Common myeloid progenitor, CD34-positive (primary cell): ENCODE measurements at places on chromosomes 4 and X.

DNA sequence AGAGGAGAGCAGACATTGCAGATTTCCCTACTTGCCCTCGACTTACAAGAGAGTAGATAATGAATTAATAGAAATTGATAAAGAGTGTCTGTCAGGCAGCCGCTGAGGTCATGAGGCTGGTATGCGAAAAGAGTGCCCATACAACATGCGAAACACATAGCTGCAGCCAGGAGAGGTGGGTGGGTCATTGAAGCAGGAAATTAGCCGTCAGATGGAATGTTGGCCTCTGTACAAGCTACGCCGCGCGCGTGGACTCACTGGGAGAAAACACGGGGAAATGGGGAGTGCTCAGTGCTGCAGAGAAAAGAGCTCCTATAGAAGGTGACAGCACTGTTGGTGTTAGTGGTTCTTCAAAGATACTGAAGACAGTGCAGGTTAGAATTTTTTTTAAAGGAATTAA is 125.1 kb downstream of the RAPGEF2 start:
- no peak for DNase-seq

DNA sequence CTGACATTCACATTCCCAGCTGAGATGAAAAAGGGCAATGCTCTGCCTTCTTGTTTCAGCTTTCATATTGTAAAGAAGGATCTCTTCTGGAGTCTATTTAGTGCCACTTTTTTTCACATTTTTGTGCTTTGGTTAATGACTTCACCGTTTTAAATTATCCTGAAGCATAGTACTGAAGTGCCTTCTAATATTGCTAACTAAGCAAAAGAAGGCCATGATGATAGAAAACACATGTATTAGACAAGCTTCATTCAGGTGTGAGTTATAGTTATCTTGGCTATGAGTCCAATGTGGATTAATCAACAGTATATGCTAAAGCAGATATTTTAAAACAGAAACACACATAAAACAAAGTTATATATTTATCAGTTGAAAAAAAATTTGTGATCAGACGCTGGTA is 40.4 kb downstream of the NXT2 start:
- DNase-seq = no peak

- peak; percentile 35 for DNase-seq
These were observed 192.0 kb upstream of the ETNPPL start for GRCh38 chr4:108954880-108955279.

- peak; percentile 41 for DNase-seq
These were observed 1.4 kb downstream of the MAMLD1 start for GRCh38 chrX:150364347-150365050.

GRCh38 chrX:30941898-30942297 is 52.8 kb upstream of the TAB3 start:
- DNase-seq = no peak

- no peak for DNase-seq
These were observed 84.8 kb upstream of the C1QTNF7 start for GRCh38 chr4:15343000-15343399.

DNA sequence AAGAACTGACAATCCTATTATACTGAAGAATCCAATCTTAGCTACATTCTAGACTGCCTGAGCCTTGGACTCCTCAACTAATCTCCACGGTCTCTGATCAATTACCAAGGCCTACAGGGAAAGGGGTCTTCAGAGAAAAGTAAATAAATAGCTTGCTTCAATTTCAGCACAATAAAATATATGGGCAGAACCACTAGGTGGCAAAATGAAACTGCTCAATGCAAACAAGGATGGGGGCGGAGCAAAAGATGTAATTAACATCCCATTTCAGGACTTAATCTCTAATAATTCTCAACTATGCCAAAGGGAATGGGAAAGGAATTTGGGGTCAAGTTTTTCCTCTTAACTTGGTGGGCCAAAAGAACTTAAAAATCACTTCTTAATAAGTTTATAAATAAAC is 78.4 kb upstream of the MAP3K15 start:
- peak; percentile 71 for DNase-seq

DNA sequence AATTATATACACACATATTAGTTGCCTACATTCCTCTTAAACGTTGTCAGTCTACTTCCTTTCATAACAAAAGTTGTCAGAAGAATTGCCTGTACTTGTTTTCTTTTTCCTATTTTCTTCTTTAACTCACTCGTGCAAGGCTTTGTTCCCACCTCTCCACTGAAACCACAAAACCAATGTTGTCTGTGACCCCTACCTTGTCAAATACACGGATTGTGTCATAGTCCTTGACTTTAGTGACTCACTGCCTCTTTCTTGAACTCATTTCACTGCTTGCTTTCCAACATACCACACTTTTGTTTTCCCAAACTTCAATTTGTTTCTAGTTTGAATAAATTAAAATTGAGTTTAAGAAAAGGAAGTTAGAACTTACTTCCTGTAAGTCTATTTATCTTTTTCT is 283.9 kb upstream of the AGA start:
- no peak for DNase-seq

- no peak for DNase-seq
These were observed 212.7 kb downstream of the SHOX start for GRCh38 chrX:843306-843705.

DNA sequence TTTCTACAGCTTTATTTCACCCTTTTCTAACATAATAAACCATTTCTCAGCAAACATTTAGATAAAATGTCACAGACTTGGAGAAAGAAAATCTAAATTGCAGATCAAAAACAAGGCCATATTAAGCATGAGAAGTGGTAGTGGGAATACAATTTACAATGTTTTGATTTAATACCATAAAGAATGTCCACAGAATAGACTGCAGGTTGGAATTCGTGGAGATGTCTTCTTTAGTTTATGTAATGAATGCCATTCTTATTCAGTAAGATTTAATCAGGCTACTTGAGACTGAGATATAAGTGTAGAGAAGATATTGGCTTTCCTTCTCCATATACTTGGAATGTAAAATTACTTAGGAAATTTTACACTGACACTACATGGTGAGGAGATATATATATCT is 91.9 kb upstream of the ZFP42 start:
- DNase-seq = no peak

DNA sequence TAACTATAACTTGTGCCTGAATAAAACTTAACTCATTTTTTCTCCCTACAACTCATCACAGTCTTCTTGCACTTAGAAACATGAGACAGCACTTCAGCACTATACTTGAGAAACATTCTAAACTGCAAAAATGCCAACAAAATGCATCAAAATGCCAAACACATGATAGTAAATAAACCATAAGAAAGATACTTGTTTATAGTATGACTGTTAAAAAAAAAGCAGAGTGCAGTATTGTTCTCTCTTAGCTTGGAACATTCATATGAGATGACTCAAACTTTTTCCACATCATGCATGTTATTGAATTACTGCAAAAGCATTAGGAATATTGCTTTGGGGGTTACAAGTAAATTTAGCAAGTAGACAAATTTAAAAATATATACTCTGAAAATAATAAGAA is 135.7 kb upstream of the ANXA10 start:
- DNase-seq = no peak

- DNase-seq = no peak
These were observed 1622.8 kb upstream of the IGFBP7 start for GRCh38 chr4:58732973-58733372.

GRCh38 chr4:78613522-78614321 is 62.2 kb downstream of the ANXA3 start:
- DNase-seq = no peak

DNA sequence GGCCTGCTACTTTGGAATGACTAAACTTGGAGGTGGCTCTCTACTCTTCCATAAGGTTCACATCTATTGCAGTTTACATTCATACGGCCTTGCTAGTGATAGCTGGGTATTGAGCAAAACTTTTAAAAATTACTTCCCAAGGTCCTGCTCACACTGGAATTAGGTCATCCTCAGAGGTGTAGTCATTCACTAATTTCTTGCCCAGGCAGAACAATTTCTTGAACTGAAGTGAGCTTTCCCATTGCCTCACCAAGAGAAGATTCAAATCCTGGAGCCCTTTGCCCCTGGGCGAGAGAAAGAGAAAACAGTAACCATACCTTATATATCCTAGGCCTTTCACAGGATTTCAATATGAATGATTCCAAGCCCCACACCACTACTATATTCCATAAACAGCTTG is 109.2 kb downstream of the GUCY2F start:
- no peak for DNase-seq

DNA sequence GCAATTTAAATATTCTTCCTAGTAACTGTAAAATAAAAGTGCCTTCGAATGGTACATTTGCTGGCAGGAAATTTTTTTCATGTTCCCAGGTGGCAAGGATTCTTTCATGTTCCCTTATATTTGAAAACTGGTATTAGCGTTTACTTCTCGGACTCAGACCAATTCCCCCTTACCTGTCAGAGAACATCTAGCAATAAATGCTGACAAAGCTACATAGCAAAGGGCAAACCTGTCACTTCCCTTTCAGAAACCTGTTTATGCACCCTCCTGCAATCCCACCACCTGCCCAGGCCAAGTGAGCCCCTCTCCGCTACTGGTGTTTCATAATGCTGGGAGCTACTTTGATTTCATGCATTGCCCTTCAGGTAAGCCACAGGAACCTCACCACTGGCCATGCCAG is 98.2 kb downstream of the HPRT1 start:
- DNase-seq = no peak

- DNase-seq = no peak
These were observed 55.5 kb upstream of the FAM120C start for GRCh38 chrX:54238588-54238987.

- no peak for DNase-seq
These were observed 44.9 kb downstream of the GPM6A start for GRCh38 chr4:175767150-175767549.

DNA sequence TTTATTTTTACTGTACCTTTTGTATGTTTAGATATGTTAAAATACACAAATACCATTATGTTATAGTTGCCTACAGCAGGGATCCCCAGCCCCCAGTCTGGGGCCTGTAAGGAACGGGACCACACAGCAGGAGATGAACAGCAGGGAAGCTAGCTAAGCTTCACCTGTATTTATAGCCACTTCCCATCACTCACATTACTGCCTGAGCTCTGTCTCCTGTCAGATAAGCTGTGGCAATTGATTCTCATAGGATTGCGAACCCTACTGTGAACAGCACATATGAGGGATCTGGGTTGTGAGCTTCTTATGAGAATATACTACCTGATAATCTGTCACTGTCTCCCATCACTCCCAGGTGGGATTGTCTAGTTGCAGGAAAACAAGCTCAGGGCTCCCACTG is 73.9 kb downstream of the BMPR1B start:
- DNase-seq = no peak

- no peak for DNase-seq
These were observed 391.3 kb upstream of the FAM241A start for GRCh38 chr4:111754003-111754402.

GRCh38 chrX:48824066-48824465 is 2.2 kb upstream of the ERAS start:
- DNase-seq = no peak

DNA sequence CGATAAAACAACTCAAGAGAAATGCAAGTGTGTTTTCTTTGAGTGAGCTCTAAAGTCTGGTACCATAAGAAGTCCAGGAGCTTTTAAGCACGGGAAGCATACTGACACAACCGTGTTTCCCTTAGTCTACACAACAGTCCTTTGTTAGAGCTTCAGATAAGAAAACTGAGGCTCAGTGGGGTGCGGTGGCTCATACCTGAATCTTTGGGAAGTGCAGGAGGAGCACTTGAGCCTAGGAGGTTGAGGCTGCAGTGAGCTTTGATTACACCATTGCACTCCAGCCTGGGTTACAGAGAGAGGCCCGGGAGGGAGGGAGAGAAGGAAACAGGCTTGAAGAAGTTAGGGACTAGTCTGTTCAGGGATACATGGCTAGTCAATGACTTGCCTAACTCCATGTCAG is 21.9 kb downstream of the LEF1 start:
- DNase-seq = no peak

DNA sequence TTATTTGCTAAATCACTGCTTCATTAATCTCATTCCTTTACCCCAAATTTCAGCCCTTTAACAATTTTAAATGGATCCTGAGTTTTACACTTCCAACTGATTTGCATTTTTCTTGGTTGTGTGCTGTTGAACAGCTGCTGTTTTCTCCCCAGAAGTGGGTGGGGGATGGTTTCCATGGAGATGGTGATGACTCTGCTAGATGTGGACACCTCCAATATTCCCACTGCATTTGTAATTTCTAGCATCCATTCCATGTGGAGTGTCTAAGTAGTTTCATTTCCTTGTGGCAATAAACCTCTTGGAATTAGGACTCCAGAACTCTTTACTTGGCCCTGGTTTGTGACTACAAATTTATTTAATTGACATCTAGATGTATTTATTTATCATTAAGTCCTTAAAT is 330.4 kb downstream of the GBA3 start:
- DNase-seq = no peak

GRCh38 chrX:15343075-15343476 is 7.8 kb upstream of the PIGA start:
- DNase-seq = no peak

- no peak for DNase-seq
These were observed 130.8 kb downstream of the CPZ start for GRCh38 chr4:8723222-8723980.

DNA sequence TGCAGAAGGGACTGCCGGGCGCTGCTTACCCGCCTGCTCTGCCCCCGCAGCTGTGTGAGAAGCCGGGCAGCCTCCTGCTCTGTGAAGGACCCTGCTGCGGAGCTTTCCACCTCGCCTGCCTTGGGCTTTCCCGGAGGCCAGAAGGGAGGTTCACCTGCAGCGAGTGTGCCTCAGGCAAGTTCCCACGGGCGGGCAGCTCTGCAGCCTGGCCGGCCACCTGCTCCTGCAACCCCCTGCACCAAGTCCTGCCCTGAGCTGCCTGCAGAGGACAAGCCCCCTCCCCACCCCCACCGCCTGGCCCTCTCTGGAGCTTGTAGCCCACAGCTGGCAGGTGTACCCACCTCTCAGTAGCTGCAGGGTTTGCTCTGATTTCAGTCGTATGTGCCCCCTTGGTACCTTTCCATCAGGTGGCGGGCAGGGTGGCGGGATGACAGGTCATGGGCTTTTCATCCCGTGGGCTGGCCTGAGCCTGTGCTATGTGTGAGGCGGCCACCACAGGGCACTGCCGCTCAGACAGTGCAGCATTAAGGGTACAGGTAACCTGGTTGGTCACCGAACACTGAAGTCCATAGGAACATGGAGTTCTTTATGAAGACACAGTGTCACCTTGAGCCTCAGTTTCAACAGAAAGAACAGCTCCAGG is 56.6 kb downstream of the NELFA start:
- no peak for DNase-seq
